Activated CD4-positive, alpha-beta T cell treated with anti-CD3 and anti-CD28 coated beads for 1 hour (primary cell): ENCODE measurements at places on chromosomes 2 and 18.

- DNase-seq = no peak
Observed at GRCh38 chr18:58785171-58785805, 79.4 kb upstream of the ZNF532 start.

DNA sequence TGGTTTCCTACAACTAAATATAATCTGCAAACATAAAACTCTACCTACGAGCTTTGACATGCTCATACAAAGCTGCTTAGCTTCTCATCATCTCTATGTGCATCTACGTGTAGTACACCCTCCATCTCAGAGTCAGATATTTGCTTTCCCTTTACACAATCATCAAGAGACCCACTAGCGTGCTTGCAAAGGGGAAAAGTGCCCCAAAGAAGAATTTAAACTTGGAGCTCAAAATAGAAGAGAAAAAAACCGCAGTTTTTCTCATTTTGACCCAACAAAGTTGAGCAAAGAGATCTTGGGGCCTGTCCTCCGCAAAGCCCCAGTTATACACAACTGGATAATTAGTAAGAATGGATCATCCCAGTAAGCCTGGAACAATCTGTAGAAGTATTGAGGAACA, 104.1 kb downstream of the PAX3 start:
- no peak for DNase-seq

- no peak for DNase-seq
Observed at GRCh38 chr2:45908316-45909170, 257.1 kb downstream of the PRKCE start.

- no peak for DNase-seq
Observed at GRCh38 chr18:58476516-58477256, 152.2 kb downstream of the ALPK2 start.

- DNase-seq = no peak
Observed at GRCh38 chr2:232058063-232058877, 96.8 kb downstream of the DIS3L2 start.

- DNase-seq = no peak
Observed at GRCh38 chr18:78868330-78869316, 111.0 kb upstream of the SALL3 start.

DNA sequence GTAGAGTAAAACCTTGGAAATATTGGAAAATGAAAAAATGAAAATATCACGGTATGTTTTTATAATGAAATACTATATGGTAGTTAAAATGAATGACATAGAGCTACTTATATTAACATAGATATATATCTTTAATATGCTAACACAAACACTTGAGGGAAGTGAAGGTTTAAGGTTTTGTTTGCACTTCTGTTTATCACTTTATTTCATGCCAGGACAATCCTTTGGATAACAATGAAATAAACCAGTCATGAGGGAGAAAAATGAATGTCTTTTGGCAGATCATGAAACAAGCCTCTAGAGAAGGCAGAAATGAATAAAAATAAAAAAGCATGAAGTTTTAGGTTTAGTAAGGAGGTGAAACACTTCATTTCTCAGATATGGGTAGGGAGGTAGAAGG, 89.9 kb downstream of the BAZ2B start:
- DNase-seq = no peak

- no peak for DNase-seq
Observed at GRCh38 chr2:40160751-40161218, 291.1 kb downstream of the SLC8A1 start.

GRCh38 chr18:50397023-50397422, 22.2 kb downstream of the SKA1 start:
- no peak for DNase-seq

- DNase-seq = no peak
Observed at GRCh38 chr18:13547347-13547746, 179.0 kb downstream of the FAM210A start.

GRCh38 chr2:59389240-59389639, 1148.1 kb upstream of the FANCL start:
- no peak for DNase-seq

DNA sequence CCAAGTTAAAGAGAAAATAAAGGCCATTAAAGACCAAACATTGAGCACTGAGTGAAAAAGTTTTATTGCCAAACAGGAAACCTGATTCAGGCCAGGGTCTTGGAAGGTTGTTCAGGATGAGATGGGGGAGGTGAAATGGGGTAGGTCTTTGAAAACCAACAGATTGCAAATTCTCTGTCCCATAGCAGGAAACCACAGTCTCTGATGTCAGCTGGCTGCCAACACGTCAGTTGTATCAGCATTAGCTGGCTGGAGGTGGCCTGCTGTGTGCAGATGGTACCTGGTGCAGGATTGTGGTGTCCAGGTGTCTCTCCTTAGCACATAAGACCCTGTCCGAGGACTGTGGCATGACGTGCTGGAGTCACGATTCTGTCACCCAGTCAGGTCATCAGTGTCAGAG, 106.3 kb downstream of the MSH2 start:
- DNase-seq = no peak

- no peak for DNase-seq
Observed at GRCh38 chr18:50594012-50594411, 34.1 kb downstream of the MAPK4 start.

- DNase-seq = no peak
Observed at GRCh38 chr2:39550701-39551285, 113.7 kb upstream of the MAP4K3 start.

- DNase-seq = no peak
Observed at GRCh38 chr2:188395903-188396689, 104.4 kb downstream of the GULP1 start.

DNA sequence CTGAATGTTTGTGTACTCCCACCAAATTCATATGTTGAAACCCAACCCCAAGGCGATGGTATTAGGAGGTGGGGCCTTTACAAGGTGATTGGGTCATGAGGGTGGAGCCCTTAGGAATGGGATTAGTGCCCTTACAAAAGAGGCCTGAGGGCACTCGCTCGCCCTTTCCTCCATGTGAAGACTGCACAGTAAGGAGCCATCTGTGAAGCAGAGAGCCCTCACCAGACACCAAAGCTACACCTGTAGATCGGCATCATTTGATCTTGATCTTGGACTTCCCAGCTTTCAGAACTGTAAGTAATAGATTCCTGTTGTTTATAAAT, 62.9 kb upstream of the FZD7 start:
- DNase-seq = no peak

- no peak for DNase-seq
Observed at GRCh38 chr2:32746669-32747068, 118.8 kb downstream of the TTC27 start.

GRCh38 chr2:218264773-218265561, 4.2 kb downstream of the GPBAR1 start:
- DNase-seq = no peak
